ENCODE measurements at places on chromosomes 6 and 20.
A peak's percentile ranks its signal among the peaks of the same experiment; 100 is the strongest.

DNA sequence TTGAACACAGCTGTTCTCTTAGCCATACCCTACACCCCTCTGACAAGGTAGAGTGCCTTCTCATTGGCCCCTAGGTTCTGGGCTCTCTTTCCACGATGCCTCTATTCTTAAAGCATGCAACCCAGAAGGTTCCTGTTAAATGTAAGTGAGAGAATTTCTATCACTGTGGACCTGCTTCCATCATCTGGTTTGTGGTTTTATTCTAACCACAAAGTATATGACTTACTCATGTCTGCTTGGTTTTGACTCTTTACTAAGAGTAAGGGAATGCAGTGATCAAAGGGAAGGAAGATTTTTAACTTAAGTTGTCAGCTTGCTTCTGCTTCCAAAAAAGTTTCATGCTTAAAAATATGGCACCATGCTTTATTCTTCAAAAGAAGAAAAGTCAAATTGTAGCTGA is 80.2 kb downstream of the ANKEF1 start:
- peak; percentile 99 for DNase-seq

- no peak for DNase-seq
These were observed 107.9 kb upstream of the NXT1 start for GRCh38 chr20:23242556-23243180.

- no peak for DNase-seq
These were observed 17.3 kb upstream of the IP6K3 start for GRCh38 chr6:33764036-33764435.

DNA sequence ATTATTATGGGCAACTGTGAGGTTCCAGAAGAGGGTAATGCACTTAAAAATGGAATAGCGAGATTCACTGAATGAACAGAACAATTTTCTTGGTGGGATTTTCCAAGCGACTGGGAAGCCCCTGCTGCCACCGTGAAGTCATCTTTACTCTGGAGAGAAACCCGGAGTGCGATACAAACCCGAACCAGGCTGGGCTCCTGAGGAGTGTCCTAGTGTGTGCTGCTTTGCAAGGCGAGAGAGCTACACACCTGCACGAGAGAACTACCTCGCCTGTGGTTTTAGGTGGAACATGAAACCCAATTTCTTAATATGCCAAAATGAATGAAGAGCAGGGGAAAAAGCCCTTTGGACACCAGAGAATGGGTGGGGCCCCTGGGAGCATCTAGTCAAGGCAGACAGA is 33.5 kb upstream of the DACT2 start:
- DNase-seq = no peak

DNA sequence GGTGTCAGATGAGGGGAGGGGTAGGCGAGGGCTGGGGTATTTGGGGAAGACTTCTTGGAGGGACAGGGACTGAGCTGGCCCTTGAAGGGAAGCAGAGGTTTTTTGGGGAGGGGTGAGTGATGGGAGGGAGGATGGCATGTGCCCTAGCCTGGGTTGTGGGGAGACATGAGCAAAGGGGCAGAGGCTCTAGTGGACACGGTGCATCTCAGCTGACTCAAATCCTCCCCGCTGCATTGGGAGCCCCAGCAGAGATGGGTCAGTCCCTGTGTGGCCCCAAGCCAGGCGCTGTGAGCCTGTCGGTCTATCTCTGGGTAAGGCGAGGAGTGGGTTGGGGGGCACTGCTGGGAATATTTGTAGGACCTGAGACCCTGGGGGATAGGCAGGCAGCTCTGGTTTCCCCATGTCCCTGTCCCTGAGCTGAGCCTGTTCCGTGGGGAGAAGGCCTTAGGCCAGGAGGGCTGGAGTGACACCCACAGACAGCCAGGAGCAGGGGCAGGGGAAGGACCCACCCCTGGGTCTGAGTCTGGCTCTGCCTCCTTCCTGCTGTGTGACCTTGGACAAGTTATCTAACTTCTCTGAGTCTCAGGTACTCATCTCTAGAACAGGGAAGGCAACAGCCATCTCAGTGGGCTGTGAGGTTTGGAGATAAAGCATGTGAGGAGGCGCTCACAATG is 36.0 kb downstream of the SPDEF start:
- DNase-seq = no peak
